Activated naive CD4-positive, alpha-beta T cell treated with anti-CD3 and anti-CD28 coated beads, Interleukin-2, amount 50 U/mL, for 72 hours (primary cell): ENCODE measurements at places on chromosomes 1 and 21.

- no peak for DNase-seq
Observed at GRCh38 chr1:248844526-248844925, 6.5 kb downstream of the ZNF672 start.

- DNase-seq: no peak
Observed at GRCh38 chr1:4743978-4744750, 89.8 kb downstream of the AJAP1 start.

GRCh38 chr1:43990271-43991199 lies 864 bp upstream of the CCDC24 start:
- DNase-seq: no peak

- no peak for DNase-seq
Observed at GRCh38 chr1:212819726-212820125, 27.7 kb downstream of the SPATA45 start.

GRCh38 chr1:47587891-47588582 lies 150.2 kb downstream of the FOXD2 start:
- no peak for DNase-seq

- no peak for DNase-seq
Observed at GRCh38 chr1:217138799-217139466, 415.7 kb upstream of the ESRRG start.

GRCh38 chr1:42336978-42337377 lies 1.9 kb upstream of the FOXJ3 start:
- no peak for DNase-seq

GRCh38 chr1:169312084-169312954 lies 55.3 kb downstream of the NME7 start:
- DNase-seq: no peak

GRCh38 chr1:59605184-59605583 lies 209.6 kb upstream of the HOOK1 start:
- no peak for DNase-seq

DNA sequence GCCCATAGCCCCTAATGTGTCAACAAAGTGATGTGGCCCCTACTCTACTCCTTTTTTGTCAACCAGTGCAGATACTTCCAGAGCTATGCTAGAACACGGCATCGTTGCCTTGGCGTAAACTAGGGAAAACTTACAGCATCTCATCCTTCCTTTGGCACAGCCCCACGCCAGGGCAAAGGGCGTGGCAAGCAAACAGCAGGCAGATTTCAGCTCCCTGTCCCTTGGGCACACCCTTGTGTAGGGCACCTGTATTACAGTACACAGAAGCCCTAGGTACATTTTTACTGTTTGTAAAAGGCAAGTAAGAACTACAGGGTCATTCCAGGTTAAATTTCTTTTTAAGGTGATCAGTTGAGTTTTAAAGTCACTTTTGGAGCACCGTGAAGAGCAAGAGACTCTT lies 29.3 kb downstream of the PRDX6 start:
- DNase-seq: no peak
